ENCODE measurements at places on chromosomes 6 and 20.

- no peak for DNase-seq
Measured at GRCh38 chr20:4483486-4483885, 238.2 kb upstream of the PRND start.

DNA sequence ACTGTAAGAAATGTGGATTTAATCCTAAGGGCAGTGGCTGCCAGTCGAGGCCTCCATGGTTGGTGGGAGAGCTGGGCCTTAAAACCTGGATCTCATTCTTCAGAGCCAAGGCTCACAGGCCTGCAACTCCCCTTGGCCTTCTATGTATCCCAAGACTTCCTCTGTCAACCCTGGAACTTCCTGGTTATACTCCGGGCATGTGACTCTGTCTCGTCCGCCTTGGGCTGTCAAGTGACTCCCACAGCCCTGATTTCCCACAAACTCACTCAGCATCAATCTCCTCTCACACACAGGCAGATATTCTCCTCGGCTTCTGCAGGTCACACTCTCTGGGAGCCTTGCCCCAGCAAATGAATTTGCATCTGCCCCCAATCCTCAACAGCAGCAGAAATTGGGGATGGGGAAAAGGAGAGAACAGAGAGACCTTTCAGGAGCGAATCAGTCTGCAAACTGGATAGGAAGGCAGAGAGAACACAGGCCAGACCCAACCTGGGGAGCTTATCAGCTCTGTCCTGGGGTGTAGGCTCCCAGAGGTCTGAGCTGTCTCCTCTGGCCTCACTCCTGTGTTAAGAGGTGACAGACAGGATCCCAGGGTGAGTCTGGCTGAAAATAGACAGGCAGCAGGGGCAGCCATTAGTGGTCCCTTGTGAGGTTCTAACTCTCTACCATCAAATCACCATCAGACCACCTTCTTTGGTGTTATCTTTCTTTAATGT, 30.4 kb upstream of the PREX1 start:
- DNase-seq: no peak

GRCh38 chr6:12114055-12114503, 102.0 kb downstream of the HIVEP1 start:
- DNase-seq: no peak

- DNase-seq: no peak
Measured at GRCh38 chr6:72963946-72964345, 261.4 kb downstream of the KHDC1L start.

GRCh38 chr6:51528556-51528955, 558.9 kb downstream of the PKHD1 start:
- DNase-seq: no peak

DNA sequence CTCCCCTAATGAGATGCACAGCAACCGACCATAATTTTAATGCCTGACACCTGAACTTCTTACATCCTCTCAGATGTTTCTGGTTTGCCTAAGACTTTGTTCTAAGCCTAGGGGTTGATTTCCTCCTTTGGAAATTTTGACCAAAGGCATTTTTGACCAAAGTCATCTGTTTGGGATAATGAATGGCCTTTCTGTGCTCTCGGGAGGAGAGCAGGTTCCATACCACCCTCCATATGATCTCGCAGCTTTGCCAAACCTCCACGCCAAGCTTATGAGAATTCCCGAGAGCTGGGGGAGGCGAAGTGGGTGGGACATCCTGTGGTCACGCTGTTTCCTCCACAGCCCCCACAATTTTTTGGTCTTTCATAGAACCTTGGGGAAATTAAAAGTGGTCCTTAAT, 91.7 kb downstream of the SCML4 start:
- DNase-seq: no peak

DNA sequence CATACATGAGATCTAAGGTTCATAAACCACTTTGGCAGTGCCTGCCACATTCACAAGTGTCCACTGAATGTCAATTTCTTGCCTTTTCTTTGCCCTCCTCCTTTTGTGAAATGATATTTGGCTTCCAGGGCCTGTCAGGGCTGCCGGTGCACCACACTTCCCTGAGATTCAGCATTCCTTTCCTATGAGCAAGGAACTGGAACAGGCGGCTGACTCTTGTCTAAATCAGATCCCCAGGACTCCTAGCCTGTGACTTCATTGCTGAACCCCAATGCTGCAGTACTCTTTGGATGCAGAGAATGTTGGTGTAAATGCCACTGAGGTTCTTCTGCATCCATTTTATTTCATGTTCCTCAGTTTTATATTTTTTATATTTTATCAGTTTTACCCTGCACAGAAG, 172.2 kb downstream of the ARID1B start:
- DNase-seq: no peak

DNA sequence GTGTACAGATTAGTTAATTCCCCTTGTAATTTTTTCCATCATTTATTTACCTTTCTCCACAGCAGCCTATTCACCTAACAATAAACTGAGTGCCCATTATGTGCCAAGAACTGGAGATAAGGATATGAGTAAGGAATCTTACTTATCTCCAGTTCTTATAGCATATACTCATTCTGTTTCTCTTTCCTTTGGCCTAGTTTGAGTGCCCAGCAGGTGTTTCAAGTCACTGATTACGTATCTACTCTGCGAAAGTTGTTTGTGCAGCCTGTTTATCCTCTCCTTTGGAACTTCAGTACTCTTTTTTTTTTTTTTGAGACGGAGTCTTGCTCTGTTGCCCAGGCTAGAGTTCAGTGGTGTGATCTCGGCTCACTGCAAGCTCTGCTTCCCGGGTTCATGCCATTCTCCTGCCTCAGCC, 17.3 kb upstream of the POU5F1 start:
- no peak for DNase-seq

- no peak for DNase-seq
Measured at GRCh38 chr6:13579911-13580310, 5.5 kb downstream of the SIRT5 start.

GRCh38 chr6:168381726-168382458, 59.1 kb upstream of the SMOC2 start:
- no peak for DNase-seq

GRCh38 chr20:49169547-49169946, 18.6 kb downstream of the STAU1 start:
- no peak for DNase-seq

DNA sequence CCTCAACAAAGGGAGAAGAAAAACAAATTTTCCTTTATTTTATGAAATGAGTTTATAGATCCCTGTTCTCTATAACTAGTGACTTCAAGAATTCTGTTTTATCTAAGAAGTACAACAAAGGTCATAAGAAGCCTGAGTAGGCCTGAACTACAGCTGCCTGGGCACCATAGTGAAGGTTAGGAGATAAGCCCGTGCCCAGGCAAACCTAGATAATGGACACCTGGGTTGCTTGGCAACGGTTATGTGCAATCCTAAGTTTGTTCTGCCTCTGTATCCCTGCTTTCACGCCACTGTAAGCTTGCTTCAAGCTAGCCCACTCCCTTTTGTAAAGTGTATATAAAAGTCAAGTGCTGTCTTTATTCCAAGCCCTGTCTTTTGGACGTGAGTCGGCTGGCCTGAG, 23.2 kb downstream of the SCGN start:
- DNase-seq: no peak

DNA sequence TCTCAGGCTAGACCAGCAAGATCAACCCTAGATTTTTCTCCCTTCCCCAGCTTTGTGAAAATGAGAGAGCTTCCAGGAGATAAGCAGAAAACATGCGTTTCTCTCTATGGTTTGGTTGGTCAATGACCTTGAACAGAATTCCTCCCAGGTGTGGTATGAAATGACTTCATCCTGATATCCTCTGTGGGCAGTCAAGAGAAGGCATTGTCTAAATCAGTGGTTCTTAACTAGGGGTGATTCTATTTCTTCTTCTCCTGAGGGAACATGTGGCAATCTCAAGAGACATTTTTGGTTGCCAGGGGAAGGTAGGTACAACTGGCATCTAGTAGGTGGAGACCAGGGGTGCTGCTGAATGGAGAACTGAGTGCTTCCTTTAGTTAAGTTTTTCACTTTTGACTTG, 12.4 kb downstream of the IFT52 start:
- no peak for DNase-seq

- no peak for DNase-seq
Measured at GRCh38 chr6:26360451-26361416, 4.3 kb upstream of the BTN3A2 start.

DNA sequence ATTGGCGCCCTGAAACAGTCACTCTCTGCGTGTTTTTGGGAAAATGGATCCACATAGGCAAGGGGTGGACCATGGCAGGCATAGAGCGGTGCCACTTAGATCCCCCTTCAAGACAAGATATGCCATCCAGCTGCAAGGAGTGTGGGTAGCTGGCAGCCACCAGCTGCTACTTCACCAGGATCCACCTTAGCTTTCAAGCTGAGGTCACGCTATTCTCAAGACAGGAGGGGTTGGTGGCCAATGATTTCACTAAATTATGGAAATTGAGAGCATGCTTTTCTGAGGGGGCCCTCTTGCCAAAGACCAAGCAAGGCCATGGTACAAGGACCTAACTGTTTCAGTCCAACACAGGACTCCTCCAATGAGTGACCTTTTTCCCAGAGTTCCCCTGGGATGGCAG, 16.3 kb downstream of the HEBP2 start:
- no peak for DNase-seq

DNA sequence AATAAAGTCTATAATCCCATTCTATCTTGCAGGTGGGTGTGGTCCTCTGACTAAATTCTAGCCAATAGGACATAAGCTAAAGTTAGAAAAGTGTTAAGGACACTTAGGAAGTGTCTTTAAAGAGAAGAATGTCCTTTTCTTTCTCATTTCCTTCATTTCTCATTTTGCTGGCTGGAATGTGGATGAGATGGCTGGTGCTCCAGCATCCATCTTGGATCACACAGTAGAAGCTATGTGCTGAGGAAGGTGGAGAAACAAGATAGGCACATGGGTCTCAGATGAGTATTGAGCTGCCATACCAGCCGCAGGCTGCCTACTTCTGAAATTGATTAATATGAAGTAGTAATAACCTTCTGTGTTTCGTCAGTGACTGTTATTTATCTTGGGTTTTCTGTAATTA, 289.0 kb downstream of the LRFN2 start:
- no peak for DNase-seq

Data from NCI-H2171 treated with DMSO at 0.1 percent for 48 hours (cell line).